CD4-positive, alpha-beta T cell treated with Interleukin-15 for 1 hour (primary cell): ENCODE measurements at places on chromosomes 1 and 21.

DNA sequence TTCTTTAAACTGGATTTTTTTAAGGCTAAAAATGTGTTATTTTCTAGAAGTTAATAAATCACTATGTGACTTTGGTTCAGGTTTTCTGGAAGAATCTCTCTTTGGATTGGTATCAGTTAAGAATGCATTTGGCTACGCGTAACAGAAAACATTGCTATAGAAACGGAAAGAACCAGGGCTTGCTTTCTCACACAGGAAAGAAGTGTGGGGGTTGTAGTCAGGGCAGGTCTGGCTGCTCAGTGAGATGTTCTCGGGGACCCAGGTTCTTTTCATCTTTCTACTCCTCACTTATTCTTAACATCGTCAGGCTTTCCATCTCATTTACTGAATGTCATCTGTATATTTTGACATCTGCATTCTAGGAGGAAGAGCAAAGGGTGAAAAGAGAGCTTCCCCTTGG is 191.4 kb downstream of the ZBTB18 start:
- no peak for DNase-seq

- DNase-seq: no peak
Measured at GRCh38 chr1:116693759-116694480, 26.4 kb upstream of the IGSF3 start.

DNA sequence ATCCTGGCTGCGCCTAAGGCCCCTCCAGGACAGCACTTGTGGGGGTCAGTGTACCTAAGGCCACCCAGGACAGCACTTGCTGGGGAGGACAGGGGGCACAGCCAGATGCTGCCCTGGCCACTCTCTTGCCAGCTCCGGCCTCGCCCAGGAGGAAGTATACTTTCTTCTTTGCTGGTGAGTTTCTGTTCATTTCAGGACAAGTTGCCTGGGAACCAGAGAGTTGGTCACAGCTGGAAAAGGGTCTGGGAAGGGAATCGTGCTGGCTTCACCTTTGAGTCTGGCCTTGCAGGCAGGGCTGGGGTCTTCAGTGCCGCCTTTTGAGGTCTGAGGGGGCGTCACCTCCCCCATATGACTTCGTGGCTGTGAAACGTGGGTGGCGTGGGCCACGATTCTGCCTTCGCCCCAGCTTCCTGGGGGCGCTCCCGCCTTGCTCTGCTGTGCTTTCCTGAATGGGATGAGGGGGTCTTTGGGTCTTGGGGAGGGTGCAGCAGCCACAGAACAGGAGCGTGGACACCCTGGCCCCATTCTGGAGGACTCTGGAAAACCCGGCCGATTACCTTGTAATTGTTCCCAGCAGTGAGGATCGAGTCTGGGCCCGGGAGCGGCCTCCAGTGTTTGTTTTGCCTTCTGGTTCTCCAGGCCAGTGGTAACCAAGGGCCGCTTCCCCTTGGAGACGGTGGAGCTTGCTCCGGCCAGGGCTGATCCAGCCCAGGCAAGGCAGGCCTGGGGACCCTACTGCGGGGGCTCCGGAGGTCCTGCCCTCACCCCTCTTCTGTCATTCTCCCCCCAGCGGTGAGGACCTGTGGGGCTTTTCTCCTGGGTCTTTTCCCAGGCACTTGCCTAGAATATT is 45.9 kb downstream of the SPSB1 start:
- no peak for DNase-seq

DNA sequence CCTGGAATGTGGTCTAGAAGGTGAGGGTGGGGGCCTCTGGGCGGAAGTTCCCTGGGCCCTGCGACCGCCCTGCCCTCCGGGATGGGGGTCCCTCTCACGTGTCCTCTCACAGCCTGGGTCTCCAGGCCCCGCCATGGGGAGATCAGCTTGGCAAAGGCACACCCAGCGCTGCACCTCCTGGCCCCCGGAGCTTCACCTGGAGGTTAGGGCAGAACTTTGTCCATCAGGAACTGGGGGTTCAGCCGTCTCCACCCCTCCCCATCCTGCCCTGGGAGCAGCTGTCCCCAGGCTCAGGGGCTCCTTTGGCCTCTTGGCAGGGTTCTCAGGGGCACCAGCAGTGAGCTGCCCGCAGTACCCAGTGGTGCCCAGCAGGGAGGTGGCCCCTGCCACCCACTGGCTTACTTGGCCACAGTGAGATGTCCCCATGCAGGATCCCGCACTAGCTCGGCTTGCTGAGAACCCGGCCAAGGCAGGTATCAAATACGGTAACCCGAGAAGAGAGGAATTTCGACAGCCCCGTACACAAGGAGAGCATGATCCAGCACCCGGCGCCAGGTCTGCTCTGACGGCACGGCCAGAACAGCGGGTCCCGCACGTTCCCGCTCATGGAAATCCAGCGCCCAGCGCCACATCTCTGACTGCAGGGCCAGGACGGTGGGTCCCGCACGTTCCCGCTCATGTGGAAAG is 36.7 kb downstream of the RRP1 start:
- peak; percentile 11 for DNase-seq

- DNase-seq: no peak
Measured at GRCh38 chr1:205047764-205048231, 4.8 kb downstream of the CNTN2 start.

DNA sequence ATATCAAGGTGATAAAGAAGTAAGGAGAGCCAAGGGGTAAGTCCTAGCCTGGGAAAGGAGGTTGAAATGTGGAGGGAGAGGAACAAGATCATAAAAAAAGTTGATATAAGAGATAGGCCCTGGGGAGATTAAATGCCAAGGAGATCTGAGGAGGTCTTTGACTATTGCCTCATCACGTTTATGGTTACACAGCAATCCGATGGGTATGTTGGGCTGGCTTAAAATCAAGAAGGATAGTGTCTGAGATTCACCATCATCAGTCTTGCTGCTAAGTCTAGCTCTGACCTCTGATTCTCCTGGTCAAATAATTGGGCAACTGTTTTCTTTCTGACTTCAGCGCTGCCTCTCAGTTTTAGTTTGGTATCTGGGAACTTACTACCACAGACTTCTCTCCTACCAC is 416.3 kb downstream of the GPATCH2 start:
- DNase-seq: no peak

DNA sequence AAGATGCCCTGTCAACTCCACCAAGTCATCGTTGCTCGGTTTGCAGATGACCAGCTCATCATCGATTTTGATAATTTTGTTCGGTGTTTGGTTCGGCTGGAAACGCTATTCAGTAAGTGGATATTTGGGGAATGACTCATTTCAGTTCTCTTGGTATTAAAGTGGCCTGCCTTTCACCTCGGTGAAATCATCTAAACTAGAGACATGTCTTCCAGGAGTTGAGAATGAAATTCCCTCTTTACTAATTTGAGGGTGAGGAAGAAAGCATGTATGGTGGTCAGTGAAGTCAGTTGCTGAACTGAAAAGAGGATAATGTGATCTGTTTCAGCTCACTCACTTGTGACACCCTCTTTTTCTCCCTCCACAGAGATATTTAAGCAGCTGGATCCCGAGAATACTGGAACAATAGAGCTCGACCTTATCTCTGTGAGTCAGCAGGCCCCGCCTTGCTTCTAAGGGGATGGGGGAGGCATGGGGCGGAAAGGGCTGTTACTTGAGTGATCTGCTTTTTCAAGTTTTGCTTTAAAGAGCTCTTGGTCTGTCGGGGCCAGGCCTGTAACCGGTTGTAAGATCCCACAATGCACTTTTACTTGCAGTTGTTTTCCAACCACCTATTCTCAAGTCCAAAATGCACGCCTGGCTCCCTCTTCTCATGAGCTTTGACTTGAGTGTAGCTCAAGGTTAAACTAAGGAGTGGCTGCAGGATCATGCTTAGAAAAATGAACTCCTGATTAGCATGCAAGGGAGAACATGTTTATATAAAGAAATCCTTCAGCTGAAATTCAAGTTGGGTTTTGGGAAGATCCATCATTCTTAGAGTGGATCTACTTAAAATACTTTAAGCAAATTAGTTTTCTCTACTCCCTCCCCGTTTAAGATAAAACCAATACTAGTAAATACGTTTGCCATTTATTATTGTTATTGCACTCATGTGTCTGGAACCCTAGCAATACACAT is 59.8 kb downstream of the CAPN2 start:
- no peak for DNase-seq

- no peak for DNase-seq
Measured at GRCh38 chr1:52098139-52098871, 42.2 kb downstream of the BTF3L4 start.

DNA sequence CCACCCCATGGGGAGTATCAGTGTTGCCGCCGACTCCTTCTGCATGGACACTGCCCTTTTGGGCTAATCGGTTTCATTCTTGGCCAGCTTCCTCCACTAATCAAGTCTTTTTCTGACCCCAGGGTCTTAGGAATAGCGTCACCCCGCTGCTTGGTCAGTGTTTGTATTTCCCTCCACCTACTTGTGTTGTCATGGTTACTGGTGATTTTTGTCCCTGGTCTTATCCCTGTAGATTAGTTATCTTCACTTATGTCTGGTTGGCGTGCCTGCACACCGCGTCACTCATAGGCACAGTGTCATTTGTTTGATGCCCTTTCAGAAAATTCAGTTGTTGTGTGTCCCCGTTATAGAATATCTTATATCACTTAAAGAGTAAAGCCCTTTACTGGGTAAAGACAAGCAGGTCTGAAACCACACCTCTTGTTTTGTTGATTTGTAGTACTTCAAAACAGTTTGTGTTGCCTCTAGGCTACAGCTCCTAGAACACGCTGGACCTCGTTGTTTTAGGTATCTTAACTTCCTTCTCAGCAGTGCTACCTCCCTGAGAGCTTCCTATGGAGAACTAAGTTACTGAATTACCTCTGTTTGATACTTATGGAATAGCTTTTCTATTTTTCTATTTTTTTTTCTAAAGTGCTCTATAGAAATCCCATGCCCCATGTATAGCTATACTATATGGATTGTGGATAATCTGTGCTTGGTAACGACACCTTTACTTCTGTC is 868 bp downstream of the PPP1R12B start:
- DNase-seq: peak; percentile 22

DNA sequence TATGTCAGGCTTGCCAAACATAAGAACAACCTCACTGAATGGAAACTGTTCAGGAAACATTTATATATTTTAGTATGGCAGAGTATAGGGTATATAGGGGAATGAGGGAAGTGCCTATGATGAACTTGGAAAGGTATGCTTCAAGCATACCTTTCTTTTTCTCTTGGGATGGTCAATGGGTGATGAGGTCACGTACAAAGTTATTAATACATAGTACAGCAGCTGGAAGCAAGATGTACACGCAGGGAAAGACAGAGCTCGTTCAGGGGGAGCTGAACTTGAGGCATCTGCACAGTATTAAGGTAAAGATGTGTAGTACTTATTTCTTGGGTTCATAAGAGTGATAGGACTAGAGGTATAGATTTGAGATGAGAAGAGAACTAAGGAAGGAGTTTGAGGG is 61.5 kb downstream of the ABCD3 start:
- no peak for DNase-seq

DNA sequence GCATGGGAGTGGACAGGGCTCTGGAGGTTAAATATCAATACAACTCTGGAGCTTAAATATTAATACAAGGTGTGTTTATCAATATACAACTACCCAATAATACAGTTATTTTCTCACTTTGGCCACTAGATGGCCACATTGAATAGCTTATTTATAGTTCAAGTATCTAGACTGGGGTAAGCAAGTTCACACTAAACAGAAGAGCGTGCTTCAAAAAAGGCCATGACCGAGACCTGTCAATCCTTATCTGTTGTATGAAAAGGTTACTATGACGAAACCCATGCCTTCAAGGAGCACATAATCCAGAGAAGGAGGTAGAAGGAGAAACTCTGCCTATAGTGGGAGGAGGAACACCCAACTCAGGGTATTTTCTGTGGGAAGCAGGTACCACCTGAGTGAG is 29.1 kb downstream of the CHML start:
- DNase-seq: no peak

- DNase-seq: peak; percentile 69
Measured at GRCh38 chr1:109490029-109490933, 3.6 kb upstream of the CYB561D1 start.

- no peak for DNase-seq
Measured at GRCh38 chr1:55559161-55559611, 344.0 kb upstream of the USP24 start.

GRCh38 chr1:13804240-13804633 is 104.2 kb downstream of the PRDM2 start:
- DNase-seq: no peak

DNA sequence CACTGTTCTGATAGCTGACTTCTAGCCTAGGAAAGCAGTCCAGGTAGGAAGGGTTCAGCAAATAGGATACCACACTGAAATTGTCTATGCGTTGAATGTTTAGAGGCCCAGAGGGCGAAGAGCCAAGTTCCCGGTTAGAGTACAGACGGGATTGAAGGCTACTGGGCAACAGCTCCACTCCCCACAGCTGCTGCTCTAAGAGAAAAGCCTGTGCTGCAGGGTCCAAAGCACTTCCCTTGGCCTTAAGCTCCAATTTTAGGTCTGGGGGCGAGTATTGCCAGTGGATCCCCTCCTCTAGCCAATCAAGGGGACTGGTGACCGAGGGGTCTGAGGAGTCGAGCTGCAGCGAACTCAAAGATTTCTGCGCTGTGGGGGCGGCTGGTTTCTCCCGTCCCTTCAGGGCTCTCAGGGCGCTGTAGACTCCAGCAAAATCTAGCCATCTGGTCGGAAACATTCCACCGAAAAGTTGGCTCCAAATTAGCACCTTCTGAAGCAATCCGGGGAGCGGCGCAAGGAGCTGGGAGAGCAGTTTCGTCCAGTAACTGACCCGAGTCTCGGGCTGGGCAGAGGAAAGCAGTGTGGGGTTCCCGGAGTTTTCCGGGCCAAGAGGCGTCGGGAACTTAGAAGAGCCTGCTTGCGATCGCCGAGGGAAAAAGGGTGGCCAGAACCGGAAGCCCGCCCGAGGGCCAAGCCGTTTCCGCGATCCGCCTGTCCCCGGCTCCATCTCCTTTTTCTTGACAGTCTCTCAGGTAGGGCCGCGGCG is 748 bp downstream of the PPP1R15B start:
- no peak for DNase-seq

GRCh38 chr1:205179842-205180241 is 31.7 kb downstream of the DSTYK start:
- DNase-seq: no peak

- DNase-seq: no peak
Measured at GRCh38 chr1:248820041-248820585, 5.6 kb downstream of the SH3BP5L start.

DNA sequence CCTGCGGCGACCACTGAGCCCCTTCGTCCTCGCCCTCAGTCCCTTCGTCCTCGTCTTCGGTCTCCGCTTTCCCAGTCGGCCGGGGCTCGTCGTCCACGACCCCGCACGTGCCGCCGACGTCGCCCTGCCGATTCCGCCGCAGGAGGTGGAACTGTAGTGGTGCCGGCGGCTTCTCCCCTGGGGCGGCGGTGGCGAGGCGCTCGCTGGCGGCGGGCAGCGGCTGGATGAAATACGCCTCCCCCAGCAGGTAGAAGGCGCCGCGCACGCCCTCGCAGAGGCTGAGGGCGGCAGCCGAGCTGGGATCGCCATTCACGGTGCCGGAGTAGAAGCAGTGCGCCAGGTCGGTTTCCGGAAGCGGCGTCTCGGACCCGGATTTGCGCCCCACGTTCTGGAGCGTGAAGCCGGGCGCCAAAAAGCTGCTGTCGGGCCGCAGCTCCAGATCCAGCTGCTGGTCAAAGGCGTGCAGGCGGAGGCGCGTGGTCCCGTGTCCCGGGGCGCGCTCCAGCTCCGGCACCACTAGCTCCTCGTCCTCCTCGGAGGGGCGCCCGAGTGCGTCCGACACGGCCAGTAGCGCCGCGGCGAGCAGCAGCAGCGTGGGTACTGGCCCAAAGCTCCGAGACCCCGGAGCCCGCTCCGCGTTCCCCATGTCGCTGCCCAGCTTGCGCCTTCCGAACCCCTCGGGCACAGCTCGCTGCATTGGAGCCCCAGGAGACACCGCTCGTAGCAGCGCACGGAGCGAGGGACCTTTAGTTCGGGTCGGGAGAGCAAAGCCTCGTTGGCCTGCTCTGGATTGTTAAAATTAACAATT is 747 bp downstream of the ADAMTS1 start:
- DNase-seq: no peak

- no peak for DNase-seq
Measured at GRCh38 chr1:214571281-214571680, 19.9 kb upstream of the PTPN14 start.
